Glutamatergic neuron (in vitro differentiated cells): ENCODE measurements at places on chromosomes 7 and 10.
A peak's percentile ranks its signal among the peaks of the same experiment; 100 is the strongest.

DNA sequence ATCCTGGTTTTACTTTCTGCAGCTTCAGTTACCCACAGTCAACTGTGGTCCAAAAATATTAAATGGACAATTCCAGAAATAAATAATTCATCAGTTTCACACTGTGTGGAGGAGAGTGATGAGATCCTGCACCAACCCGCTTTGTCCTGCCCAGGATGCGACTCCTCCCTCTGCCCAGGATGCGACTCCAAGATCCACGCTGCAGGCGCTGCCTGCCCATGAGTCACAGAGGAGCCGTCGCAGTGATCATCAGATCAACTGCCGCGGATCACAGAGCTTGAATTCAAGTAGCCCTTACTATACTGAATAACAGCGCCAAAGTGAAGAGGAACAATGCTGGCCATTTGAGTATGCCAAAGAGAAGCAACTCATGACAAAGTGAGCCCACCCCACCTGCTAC lies 61.5 kb downstream of the GRB10 start:
- no peak for DNase-seq

DNA sequence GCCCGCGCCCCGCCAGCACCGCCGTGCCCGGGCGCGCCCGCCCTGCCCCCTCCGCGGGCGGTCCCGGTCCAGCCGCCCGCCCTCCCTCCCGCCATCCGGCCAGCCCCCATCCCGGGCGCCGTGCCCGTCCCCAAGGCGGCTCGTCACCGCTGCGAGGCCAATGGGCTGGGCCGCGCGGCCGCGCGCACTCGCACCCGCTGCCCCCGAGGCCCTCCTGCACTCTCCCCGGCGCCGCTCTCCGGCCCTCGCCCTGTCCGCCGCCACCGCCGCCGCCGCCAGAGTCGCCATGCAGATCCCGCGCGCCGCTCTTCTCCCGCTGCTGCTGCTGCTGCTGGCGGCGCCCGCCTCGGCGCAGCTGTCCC lies at the start of gene HTRA1:
TSS of gene HTRA1 (plus strand) at position 187 of the 362 bp plus-strand sequence. CDS start at position 287, 100 bp downstream.
- peak; percentile 72 for DNase-seq

DNA sequence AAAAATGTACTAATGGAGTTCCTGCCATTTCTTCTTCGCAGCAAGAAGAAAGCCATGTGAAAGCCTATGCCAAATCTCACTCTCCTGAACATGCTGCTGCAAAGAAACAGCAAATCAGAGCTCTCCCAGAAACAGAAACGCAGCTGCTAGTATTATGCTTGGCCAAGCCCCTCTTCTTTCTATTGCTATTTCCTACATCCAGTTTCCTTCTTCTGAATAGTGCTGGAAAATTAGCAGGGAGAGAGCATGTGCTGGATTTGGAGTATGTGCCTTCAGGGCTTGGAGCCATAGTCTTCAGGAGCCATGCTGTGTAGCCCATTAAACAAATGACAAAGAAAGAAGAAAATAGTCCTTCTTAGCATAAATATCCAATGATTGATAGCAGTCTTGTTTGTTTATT lies 852.0 kb upstream of the PHF14 start:
- no peak for DNase-seq

- no peak for DNase-seq
Measured at GRCh38 chr10:128097783-128098182, 28.4 kb downstream of the MKI67 start.

DNA sequence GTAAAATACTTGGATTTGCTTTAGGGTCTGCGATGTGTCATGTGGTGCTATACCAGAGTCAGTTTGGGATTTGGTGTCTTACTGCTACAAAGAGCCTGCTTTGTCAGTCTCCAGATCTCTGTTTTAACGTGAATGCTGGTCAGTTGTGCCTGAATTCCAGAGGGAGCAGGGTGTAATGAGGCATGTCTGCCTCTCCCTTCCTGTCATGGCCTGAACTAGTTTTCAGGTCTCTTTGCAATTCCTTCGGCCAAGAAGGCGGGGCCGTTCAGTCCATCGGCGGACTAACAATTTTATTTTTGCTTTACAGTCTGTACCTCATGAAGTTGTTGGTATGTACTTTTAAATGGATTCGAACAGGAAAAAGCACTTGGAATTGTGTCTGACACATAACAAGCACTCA lies 465.1 kb upstream of the ADARB2 start:
- DNase-seq, result no peak

GRCh38 chr7:106284714-106285050 lies at the start of gene NAMPT:
Gene NAMPT (minus strand): TSS chr7:106284983. CDS start chr7:106284884, 99 bp downstream.
- no peak for DNase-seq

GRCh38 chr7:125573126-125573525 lies 643.5 kb upstream of the POT1 start:
- DNase-seq, result no peak

GRCh38 chr7:117692338-117692737 lies 180.9 kb downstream of the CTTNBP2 start:
- DNase-seq, result no peak

DNA sequence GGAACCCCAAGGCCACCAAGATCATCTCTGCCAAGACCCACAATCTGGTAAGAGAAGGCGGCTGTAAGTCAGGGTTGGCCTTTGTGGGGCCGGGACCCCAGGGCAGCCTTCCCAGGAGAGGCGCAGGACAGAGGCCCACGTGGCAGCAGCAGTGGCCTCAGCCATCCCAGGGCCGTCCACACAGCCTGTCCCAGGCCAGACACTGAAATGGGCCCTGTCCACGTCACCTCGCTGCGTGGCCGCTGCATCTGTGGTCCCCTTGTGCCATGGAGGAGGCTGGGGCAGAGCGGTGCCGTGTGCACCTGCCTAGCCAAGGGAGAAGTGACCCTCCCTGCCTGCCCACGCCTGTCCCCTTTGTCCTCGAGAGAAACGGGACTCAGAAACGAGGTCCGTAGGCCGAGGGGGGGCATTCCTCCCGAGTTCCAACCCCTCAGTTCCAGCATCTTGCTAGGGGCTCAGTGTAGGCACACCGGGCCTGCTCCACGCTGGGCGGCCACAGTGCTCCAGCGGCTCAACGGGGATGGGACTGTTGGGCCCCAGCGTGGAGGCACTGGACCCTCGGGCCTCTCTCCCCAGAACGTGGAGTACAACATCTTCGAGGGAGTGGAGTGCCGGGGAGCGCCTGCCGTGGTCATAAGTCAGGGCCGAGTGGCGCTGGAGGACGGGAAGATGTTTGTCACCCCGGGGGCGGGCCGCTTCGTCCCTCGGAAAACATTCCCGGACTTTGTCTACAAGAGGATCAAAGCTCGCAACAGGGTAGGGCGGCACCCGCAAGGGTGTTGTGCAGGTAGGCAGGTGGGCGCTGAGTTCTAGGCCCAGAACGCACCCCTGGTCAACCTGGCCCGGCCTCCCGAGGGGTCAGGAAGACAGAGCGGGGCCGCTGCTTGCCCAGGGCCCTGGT lies 15.6 kb downstream of the DPYSL4 start:
- peak; percentile 12 for DNase-seq

DNA sequence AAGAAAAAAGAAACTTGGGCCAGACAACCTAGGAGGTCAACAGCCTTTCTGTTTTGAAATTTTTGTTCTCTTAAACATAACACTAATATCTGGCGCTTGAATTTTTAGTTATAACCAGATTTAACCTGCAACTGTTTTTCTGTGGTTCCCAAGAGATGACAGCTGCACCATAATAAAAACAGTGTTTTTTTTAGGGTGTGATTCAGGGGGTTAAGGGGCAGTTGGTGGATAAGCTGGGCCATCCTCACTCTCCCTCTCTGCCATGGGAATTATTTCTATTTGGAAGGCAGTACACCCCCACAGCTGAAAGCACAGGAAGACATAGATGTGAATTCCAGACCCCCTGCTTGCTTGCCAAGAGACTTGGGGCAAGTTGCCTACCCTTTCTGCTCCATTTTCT lies 20.1 kb upstream of the TM9SF3 start:
- no peak for DNase-seq

DNA sequence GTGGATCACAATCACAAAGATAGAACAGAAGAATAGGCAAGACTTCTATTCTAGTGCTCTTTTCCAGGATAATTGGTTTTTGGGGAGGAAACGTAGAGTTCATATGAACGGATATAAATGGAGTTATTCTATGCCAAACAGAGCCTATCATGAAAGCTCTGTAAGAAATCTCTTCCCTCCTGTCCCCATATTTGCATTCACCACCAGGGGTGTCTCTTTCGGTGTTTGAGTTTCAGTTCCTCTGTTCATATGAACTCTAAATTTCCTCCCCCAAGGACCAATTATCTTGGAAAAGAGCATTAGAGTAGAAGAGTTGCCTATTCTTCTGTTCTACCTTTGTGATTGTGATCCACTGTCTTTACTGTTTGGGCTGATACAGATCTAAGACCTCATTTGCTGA lies 48.3 kb upstream of the CDC14C start:
- no peak for DNase-seq

GRCh38 chr10:47189802-47190201 lies 110.2 kb upstream of the GDF10 start:
- no peak for DNase-seq

- DNase-seq, result no peak
Measured at GRCh38 chr10:132275426-132276178, 32.1 kb downstream of the STK32C start.

DNA sequence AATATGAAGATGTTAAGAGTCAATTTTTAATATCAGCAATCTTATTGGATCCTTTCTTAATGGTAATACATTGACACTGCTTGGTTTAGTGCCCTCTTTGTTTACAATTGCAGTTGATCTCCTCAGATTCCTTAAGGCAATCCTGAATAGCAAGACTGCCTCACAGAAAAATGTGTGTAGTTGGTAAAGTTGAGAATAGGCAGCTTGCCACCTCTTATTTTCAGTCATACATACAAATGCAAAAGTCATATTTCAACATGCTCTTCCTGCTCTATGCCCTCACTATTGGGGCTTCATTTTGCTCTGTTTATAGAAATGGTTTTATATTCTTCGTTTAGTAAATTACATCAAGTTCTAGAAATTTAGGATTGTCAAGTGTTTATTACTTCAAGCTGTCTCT lies 661.1 kb upstream of the ANKRD30A start:
- DNase-seq, result no peak

- no peak for DNase-seq
Measured at GRCh38 chr10:114487815-114488536, 83.7 kb upstream of the AFAP1L2 start.

DNA sequence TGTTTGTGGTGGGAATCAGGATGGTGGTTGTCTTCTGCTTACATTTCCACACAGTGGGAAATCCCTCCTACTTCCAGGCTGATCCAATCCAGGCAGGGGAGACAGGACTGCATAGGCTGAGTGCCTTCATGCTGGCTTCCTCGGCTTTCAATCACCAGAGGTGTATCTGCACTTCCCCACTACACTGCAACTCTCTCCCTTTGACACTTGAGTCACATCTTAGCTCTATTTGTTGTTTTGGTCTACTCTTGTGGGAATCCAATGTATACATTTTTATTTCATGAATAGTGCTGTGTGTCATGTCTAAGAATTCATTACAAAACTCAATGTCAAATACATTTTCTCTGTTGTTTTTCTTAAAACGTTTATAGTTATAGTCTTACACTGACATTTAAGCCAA lies 735.6 kb downstream of the XPNPEP1 start:
- no peak for DNase-seq

- no peak for DNase-seq
Measured at GRCh38 chr10:4239186-4239585, 454.2 kb upstream of the KLF6 start.

- DNase-seq, result no peak
Measured at GRCh38 chr10:62759599-62760175, 44.8 kb upstream of the ADO start.

- no peak for DNase-seq
Measured at GRCh38 chr7:106255246-106255645, 29.5 kb downstream of the NAMPT start.

DNA sequence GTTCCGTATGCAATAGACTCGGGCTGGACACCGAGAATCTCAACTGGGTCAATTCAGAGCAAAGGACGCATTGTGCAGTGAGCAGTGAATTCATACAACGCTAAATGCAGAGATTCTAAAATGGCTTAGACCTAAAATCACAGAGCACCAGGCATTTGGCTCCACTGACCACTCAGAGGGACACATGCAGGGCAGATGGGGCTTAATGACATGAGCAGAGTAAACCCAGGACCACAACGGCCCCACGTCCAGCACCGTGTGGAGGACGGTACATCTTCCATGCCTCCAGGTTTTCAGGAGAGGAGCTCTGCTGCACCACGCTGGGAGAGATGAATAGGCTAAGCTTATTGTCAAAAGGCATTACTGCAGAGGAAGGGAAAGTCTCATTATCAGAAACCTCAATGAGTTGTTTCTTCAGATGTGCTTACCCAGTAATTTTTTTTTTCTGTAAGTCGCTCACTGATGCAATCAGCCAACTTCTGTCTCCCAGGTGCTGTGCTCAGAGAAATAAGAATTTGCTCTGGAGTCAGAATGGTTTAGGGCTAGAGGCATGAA lies 555.0 kb downstream of the PTPRN2 start:
- DNase-seq, result no peak

GRCh38 chr7:2109936-2110609 lies 122.7 kb downstream of the MAD1L1 start:
- no peak for DNase-seq

GRCh38 chr10:47348661-47349470 lies 703 bp downstream of the RBP3 start:
- no peak for DNase-seq

- DNase-seq, result no peak
Measured at GRCh38 chr7:23372611-23373010, 73.5 kb downstream of the MALSU1 start.

DNA sequence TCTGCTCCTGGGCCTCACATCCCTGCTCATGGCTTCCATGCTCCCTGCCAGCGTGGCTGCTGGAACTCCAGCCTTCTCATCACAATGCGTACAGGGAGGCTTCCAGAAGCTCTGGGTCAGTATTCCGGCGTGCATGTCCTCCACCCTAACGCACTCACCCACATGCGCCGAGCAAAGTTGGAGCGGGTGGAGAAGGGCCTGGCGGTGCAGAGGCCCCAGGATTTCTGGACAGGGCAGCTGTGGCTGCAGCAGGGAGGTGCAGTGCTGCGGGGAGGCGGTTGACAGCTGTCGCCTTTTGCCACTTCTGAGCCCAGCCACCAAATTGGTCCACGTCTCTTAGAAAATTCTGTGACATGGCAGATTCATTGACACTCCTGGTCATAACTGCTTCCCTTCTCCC lies 33.6 kb upstream of the FAM20C start:
- no peak for DNase-seq

GRCh38 chr10:59724098-59724938 lies 14.7 kb upstream of the SLC16A9 start:
- DNase-seq, result no peak

DNA sequence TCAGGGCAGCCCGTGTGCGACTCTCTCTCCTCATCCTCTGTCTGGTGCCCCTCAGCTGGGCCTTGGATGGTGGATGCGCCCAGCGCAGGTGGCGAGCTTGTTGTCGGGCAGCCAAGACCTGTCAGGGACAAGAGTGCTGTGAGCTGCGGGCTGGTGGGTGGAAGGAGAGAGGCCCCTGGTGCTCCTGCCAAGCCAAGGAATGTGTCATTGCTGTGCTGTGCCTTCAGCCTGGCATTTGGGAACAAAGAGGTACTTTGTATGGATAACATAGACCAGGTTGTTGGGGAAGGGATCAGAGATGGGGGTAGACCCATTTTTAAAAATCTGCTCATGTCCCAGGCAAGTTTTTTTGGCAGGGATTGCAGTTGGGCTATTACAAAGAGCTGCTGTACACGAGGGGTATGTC lies 120.9 kb downstream of the PKD1L1 start:
- no peak for DNase-seq

GRCh38 chr10:62471711-62472110 lies 97.5 kb downstream of the ZNF365 start:
- DNase-seq, result no peak

- DNase-seq, result no peak
Measured at GRCh38 chr10:70163448-70163847, 6.9 kb downstream of the SAR1A start.
